Activated T-cell treated with anti-CD3 and anti-CD28 coated beads, Interleukin-2, amount 50 U/mL, for 24 hours (primary cell): ENCODE measurements at places on chromosomes 5 and 9.

GRCh38 chr5:27158775-27159174 is 120.4 kb upstream of the CDH9 start:
- H3K4me1 ChIP-seq, result no peaks in the 10 kb centered on the region
- no peak overlapping the region for H3K4me3 ChIP-seq
- no peak overlapping the region for H3K27ac ChIP-seq
- no peak for DNase-seq

GRCh38 chr5:1540831-1541701 is 17.3 kb upstream of the LPCAT1 start:
- H3K27ac ChIP-seq, result no peak overlapping the region
- peaks cover 19% of the 10 kb centered on the region for H3K4me1 ChIP-seq
- H3K4me3 ChIP-seq, result no peak overlapping the region
- H3K36me3 ChIP-seq, result no peaks in the 10 kb centered on the region
- no peaks in the 10 kb centered on the region for H3K27me3 ChIP-seq

DNA sequence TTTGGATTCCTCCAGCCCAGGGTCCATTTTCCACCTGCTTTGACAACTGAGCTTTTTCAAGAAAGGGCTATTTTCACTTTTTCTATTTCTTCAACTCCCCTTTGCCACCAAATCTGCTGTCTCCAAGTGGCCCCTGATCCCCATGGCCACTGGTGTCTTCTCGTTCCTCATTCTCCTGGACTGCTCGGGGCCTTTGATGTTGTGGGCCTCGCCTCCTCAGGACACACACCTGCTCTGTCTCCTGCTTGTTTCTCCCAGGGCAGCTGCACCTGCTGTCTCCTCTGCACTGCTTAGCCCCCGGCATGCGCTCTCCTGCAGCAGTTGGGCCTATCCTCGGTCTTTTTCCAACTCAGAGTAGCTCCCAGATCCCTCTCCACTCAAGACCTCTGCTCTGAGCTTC is 16.3 kb upstream of the NANS start:
- peak; percentile 11 for DNase-seq
- H3K27ac ChIP-seq, result no peak overlapping the region
- H3K4me3 ChIP-seq, result no peak overlapping the region
- H3K36me3 ChIP-seq, result peaks cover 3% of the 10 kb centered on the region

- H3K27me3 ChIP-seq, result peaks cover 24% of the 10 kb centered on the region
- H3K36me3 ChIP-seq, result peaks cover 3% of the 10 kb centered on the region
- no peak overlapping the region for H3K27ac ChIP-seq
- DNase-seq, result no peak
- H3K4me1 ChIP-seq, result no peaks in the 10 kb centered on the region
Observed at GRCh38 chr9:134916161-134916665, 1.5 kb downstream of the FCN1 start.

DNA sequence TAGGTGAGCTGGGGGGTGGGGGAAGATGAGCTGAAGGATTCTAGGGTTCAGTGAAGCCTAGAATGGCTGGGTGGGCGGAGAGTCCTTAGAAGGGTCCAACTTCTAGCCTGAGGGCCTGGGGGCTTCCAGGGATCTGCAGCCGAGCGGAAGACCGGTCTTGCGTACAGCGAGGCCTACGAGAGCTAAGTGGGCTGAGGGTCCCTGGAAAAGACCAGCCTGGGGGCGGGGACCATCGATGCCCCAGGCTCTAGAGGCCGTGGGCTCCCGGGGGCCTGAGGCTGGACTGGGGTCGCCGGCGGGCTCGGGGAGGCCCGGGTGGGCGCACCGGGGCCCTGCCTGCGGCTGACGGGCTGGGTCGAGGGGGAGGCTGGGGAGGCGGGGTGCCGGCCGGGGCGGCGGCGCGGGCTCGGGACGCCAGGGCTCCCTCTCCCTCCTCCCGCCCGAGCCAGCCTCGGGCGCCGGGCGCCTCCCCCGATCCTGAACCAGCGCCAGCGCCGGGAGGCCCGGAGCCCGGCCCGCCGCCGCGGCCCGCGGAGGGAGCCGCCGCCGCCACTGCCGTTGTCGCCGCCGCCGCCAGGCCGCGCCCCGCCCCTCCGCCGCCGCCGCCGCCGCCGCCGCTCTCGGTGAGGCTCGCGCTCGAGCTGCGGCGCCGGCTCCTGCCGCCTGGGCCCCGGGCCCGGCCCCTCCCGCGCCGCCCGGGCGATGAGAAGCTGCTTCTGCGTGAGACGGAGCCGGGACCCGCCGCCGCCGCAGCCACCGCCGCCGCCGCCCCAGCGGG is at the start of gene MVB12B:
Gene MVB12B, plus strand, starts transcription at position 602 of the 778 bp plus-strand sequence. Its CDS starts 101 bp downstream, at position 703.
- H3K27me3 ChIP-seq, result no peaks in the 10 kb centered on the region
- H3K4me1 ChIP-seq, result peaks cover 35% of the 10 kb centered on the region
- peak within 1 kb of the TSS; percentile 81 for H3K27ac ChIP-seq
- H3K4me3 ChIP-seq, result peak within 1 kb of the TSS; percentile 71
- DNase-seq, result peak; percentile 72

GRCh38 chr9:70298245-70298771 is 39.5 kb downstream of the SMC5 start:
- peaks cover 83% of the 10 kb centered on the region for H3K36me3 ChIP-seq
- peaks cover 17% of the 10 kb centered on the region for H3K4me1 ChIP-seq
- H3K27ac ChIP-seq, result no peak overlapping the region
- no peak overlapping the region for H3K4me3 ChIP-seq
- DNase-seq, result no peak

- H3K4me1 ChIP-seq, result no peaks in the 10 kb centered on the region
- H3K4me3 ChIP-seq, result no peak overlapping the region
- H3K27ac ChIP-seq, result no peak overlapping the region
- H3K36me3 ChIP-seq, result no peaks in the 10 kb centered on the region
- peaks cover 16% of the 10 kb centered on the region for H3K27me3 ChIP-seq
- DNase-seq, result no peak
Observed at GRCh38 chr9:2526071-2526828, 95.3 kb upstream of the VLDLR start.

DNA sequence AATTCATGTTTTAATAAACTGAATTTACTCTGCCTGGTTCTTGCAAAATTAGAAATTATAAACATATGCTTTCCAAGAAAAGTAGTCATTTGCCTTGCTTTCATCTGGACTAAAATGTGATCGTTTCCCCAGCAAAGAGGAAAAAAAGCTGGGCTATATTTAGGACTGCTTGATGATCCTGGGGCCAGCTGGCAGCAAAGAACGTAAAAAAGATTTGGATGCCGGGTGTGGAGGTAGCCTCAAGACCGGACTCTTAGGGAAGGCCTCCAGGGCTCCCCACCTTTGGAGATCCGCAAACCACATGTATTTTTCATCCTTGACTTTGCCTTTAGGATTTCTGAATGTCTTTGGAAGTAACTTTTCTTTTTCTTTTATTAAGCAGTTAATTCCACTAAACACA is 156.1 kb upstream of the SEMA6A start:
- H3K36me3 ChIP-seq, result no peaks in the 10 kb centered on the region
- no peak overlapping the region for H3K4me3 ChIP-seq
- no peaks in the 10 kb centered on the region for H3K4me1 ChIP-seq
- H3K27ac ChIP-seq, result no peak overlapping the region

GRCh38 chr9:121958530-121958929 is 134.6 kb downstream of the TTLL11 start:
- no peaks in the 10 kb centered on the region for H3K36me3 ChIP-seq
- no peak overlapping the region for H3K27ac ChIP-seq
- DNase-seq, result no peak
- no peaks in the 10 kb centered on the region for H3K27me3 ChIP-seq
- H3K4me1 ChIP-seq, result peaks cover 9% of the 10 kb centered on the region
- no peak overlapping the region for H3K4me3 ChIP-seq

DNA sequence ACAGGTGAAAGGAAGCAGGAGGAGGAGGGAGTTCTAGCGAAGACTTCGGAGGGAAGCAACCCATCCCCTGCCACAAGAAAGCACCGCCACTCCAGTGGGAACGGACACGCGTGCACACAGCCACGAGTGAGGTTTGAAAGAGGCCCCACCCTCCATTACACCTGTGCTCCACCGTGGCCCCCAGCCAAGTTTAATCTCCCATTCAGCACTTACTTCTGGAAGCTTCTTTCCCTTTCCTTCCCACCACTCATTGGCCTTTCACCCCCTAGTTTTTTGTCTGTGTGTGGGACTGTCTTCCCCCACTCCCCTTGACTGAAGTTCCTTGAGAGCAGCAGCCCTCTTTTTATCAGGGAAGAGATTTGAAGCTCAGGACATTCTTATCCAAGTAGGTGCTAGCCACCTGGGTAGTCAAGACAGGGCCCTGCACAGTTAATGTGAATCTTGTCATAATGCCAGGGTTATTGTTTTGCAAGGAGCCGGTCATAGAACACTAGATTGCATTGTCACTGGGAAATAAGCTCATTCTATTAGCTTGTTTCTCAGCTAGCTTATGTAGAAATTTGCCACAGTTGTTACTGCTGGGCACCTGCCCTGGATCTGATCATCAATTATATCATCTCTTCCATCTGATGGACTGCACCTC is 256.0 kb downstream of the DOCK8 start:
- H3K4me1 ChIP-seq, result peaks cover 32% of the 10 kb centered on the region
- H3K27ac ChIP-seq, result peak overlapping the region; percentile 96
- peak overlapping the region; percentile 89 for H3K4me3 ChIP-seq
- H3K36me3 ChIP-seq, result peaks cover 27% of the 10 kb centered on the region
- H3K27me3 ChIP-seq, result no peaks in the 10 kb centered on the region
- DNase-seq, result no peak

- no peak for DNase-seq
- no peak overlapping the region for H3K4me3 ChIP-seq
- H3K27me3 ChIP-seq, result no peaks in the 10 kb centered on the region
Observed at GRCh38 chr9:135920256-135920930, 13.0 kb upstream of the CAMSAP1 start.

- no peak overlapping the region for H3K27ac ChIP-seq
- H3K36me3 ChIP-seq, result no peaks in the 10 kb centered on the region
- peak overlapping the region; percentile 12 for H3K4me3 ChIP-seq
- no peak for DNase-seq
- peaks cover 26% of the 10 kb centered on the region for H3K4me1 ChIP-seq
Observed at GRCh38 chr9:137462986-137463930, 4.1 kb upstream of the NSMF start.

GRCh38 chr9:129235041-129235930 is 57.2 kb upstream of the IER5L start:
- no peaks in the 10 kb centered on the region for H3K27me3 ChIP-seq
- H3K4me1 ChIP-seq, result peaks cover 46% of the 10 kb centered on the region
- H3K36me3 ChIP-seq, result no peaks in the 10 kb centered on the region
- no peak for DNase-seq
- peak overlapping the region; percentile 86 for H3K27ac ChIP-seq
- peak overlapping the region; percentile 75 for H3K4me3 ChIP-seq

GRCh38 chr9:18366184-18366583 is 107.8 kb upstream of the ADAMTSL1 start:
- H3K36me3 ChIP-seq, result no peaks in the 10 kb centered on the region
- H3K27me3 ChIP-seq, result no peaks in the 10 kb centered on the region
- no peaks in the 10 kb centered on the region for H3K4me1 ChIP-seq
- no peak for DNase-seq

- no peak overlapping the region for H3K4me3 ChIP-seq
- no peak for DNase-seq
- no peaks in the 10 kb centered on the region for H3K36me3 ChIP-seq
- no peak overlapping the region for H3K27ac ChIP-seq
- no peaks in the 10 kb centered on the region for H3K27me3 ChIP-seq
Observed at GRCh38 chr9:65459756-65460320, 174.8 kb upstream of the FOXD4L5 start.

- H3K4me1 ChIP-seq, result no peaks in the 10 kb centered on the region
- no peak for DNase-seq
- H3K27me3 ChIP-seq, result no peaks in the 10 kb centered on the region
- no peak overlapping the region for H3K4me3 ChIP-seq
- no peak overlapping the region for H3K27ac ChIP-seq
Observed at GRCh38 chr5:12672141-12672540, 767.9 kb upstream of the CTNND2 start.

GRCh38 chr9:3629495-3629894 is 103.7 kb upstream of the RFX3 start:
- DNase-seq, result no peak
- H3K36me3 ChIP-seq, result peaks cover 14% of the 10 kb centered on the region
- peaks cover 1% of the 10 kb centered on the region for H3K4me1 ChIP-seq
- no peak overlapping the region for H3K4me3 ChIP-seq
- no peaks in the 10 kb centered on the region for H3K27me3 ChIP-seq

DNA sequence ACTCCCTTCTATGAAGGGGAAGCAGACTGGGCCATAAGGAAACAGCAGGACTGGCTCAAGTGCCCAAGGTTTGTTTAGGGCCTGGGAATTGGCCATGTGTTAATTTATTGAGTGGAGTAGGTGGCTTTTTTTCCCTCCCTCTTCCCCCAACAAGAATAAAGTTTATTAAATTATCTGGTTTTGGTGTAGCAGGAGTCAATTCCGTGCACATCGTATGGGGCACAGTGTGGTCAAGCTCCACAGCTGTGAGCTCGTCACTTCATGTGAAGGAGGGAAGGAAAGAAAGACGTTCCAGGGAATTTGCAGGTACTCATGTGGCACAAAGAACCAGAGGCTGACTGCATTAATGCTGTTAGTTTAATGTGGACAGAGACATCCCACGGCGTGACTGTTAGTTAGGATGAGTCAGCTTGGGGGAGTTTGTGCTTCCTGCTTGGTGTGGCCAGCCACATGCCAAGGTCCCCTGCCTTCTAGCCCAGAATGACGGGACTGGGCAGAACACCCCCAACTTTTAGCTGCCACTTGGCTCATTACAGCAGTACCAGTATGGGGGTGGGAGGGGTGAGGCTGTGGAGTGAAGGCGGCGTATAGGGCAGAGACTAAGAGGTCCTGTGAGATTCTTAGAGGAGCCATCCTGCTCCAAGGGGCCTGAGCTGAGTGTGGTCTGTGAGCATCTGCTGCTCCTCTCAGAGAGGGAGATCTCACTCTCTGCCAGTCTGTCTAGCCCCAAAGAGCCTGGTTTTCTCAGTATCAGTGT is 33.2 kb downstream of the CSF1R start:
- H3K27ac ChIP-seq, result peak overlapping the region; percentile 58
- no peaks in the 10 kb centered on the region for H3K27me3 ChIP-seq
- no peak overlapping the region for H3K4me3 ChIP-seq
- no peak for DNase-seq
- no peaks in the 10 kb centered on the region for H3K4me1 ChIP-seq

DNA sequence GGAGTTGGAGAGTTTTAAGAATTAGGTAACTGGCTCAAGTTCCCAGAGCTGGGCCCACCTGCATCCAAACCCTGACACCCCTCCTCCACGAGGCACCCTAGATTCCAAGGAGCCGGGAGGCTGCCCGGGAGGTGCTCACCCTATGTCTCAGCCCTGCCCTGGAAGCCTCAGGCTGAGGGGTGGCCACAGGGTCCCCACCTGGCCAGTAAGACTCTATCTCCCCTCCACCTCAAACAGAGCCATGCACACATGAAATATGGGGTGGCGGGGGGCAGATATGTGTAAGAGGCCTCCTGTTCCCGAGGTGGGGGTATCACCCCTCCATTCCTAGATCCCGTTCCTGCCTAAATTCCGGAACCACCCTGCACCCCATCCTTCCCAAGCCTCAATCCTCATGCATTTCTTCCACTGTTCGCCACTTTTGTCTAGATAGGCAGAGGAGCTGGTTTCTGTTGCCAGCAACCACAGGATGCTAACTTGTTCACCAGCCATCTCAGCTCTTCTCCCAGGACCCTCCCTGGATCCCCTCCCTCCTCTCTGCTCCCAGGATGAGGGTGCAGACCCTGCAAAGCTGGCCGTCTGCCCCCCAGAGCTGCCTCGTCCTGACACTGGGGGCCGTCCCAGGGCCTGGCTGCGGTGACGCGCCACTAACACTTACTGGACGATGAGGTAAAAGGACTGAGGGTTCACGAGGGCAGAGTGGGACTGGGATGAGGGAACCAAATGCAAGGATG is 44.1 kb downstream of the COL23A1 start:
- peaks cover under 1% of the 10 kb centered on the region for H3K27me3 ChIP-seq
- no peak overlapping the region for H3K27ac ChIP-seq
- no peak overlapping the region for H3K4me3 ChIP-seq
- no peak for DNase-seq
- H3K36me3 ChIP-seq, result no peaks in the 10 kb centered on the region
